A673 (cell line): ENCODE measurements at places on chromosomes 11 and 22. TPM values are rescaled to one million over a fixed set of nuclear protein-coding genes. Genes with fewer than 3 reads are reported as not detected.

DNA sequence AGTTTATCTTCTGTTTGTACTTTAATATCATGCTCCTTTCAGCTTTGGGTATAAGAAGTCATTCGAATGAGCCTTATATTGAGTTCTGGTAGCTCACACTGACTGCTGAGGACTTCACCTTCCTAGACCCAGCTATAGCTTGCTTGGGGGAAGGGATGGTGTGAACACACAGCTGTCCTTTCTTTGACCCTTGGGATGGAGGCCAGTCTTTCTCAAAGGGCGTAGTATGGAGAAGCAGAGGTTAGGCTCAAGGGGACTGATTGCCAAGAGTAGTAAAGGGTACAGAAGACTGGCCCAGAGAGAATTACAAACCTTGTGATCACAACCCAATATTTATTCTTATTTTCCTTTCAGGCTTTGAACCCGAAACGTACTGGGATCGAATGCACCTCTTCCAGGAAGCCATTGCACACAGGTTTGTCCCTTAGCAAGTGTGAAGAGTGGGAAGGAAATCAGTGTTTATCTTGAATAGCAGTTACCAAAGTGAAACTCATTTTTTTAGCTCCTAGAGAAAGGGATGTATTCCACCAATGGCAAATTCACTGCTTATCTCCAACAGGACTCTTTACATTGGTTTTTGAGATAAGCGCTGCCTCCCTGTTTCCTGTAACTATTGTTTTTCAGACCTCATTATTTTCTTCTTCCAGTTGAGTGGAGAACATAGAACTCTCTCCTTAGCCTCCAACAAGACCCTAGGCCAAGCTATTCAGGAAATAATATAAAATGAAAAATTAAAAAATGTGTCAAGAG, 42.8 kb upstream of the YWHAH start:
- DNase-seq = no peak

DNA sequence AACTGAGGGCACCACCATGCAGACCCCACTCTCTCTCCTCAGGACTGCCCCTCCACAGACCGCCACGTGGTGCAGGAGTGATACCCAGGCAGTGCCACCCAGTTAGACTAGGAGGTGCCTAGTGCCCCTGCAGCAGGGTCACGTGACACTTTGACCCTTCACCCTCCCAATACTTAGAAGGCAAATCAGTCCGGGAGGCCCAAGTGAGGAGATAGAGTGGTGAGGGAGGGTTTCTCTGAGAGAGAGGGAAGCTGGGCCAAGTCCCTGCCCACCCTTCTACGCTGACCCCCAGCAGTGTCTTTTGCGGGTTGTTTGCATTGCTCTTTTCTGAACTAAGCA, 84.6 kb downstream of the BUD13 start:
- DNase-seq = no peak

DNA sequence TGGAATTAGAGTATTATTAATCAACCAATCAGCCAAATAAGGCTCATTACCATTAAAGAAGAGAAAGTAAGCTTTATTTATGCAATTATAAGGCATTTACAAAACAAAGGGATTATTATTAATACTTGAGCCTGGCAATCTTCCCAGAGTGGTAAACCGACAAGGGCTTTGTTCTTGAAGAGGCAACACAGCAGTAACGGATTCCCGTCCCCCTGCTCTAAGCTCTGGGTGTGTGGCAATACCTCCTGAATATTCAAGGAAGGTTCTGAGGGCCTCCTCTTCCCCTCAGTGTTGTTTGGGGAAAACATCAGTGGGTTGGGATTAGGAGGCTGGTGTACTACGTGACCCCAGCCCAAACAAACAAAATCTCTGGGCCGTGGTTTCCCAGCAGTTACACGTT, 176.5 kb downstream of the TENM4 start:
- DNase-seq = peak; percentile 66

DNA sequence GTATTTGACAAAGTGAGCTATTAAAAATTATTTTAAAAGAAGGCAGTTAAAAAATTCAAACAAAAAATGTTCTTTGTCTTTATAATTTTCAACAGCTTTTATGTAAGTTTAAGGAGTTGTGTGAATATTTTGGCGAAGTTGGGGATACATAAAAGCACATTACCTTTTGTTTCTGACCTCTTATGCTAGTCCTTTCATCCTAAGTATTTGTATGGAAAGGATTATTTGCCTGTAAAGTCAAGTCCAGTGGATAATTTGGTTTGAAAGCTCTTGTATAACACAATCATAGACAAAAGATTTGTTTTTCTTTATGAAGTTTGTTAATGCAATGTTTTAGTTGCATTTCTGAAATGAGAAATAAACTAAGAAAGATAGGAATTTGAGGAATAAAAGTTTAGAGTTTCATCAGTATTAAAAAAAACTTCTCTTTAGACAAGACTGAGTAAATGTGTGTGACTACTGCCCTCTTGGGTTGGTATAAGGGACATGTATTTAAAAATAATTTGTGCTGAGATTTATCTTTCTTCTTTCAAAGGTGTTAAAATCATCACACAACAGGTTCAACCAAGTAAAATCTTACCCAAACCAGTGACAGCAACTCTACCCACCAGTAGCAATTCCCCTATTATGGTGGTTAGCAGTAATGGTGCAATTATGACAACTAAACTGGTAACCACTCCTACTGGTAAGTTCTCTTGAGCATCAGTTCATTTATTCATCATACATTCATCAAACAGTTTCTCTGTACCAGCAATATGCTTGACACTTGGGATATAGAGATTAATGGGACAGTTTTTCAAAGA, 68.2 kb downstream of the EMSY start:
- DNase-seq = peak; percentile 52

IGLL1 gene
- total RNA-seq = not detected in 2 replicates

DNA sequence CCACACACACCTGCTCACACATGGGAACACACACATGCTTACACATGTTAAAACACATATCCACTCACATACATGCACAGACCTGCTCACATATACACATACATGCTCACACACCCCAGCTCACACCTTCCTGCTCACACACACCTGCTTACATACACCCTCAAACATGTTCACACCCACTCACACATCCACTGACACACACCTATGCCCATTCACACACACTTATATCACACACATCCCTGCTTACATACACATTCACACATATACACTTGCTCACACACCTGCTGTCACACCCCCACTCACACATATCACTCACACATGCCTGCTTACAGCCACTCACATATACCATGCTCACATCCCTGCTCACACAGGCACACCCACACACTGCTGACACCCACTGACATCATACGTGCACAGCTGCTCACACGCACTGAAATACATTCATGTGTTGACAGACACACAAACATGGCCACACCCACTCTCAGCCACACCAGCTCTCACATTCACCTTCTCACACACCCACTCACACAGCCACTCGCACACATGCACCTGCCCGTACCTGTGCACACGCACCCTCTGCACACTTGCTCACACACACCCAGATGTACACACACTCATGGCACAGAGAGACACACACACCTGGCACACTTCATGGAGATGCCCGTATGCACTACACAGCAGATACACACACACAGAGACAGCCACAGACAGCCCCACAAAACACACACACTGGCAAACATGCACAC, 5.7 kb upstream of the MYBPC3 start:
- no peak for DNase-seq

GRCh38 chr11:109405671-109406070, 16.3 kb upstream of the C11orf87 start:
- no peak for DNase-seq

DNA sequence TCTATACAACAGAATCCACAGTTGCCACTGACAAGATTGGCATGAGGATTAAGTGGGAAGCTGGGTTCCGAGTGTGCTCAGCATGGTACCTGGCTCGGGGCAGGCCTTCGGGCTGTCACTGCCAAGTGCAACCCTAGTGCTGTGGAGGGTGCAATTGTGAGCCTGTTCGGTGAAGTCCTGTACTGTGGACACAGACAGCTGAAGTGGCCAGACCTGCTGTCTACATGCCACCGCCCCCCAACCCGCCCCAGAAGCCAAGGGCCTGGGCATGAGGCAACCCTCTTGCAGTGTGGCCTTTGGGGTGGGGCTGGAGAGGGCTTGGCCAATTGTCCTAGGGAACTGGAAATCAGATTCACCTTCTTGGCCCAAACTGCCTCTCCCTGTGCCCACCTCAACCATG, 15.6 kb upstream of the SHISAL1 start:
- DNase-seq = no peak

GRCh38 chr11:17905477-17905876, 107.4 kb downstream of the SERGEF start:
- DNase-seq = no peak

DNA sequence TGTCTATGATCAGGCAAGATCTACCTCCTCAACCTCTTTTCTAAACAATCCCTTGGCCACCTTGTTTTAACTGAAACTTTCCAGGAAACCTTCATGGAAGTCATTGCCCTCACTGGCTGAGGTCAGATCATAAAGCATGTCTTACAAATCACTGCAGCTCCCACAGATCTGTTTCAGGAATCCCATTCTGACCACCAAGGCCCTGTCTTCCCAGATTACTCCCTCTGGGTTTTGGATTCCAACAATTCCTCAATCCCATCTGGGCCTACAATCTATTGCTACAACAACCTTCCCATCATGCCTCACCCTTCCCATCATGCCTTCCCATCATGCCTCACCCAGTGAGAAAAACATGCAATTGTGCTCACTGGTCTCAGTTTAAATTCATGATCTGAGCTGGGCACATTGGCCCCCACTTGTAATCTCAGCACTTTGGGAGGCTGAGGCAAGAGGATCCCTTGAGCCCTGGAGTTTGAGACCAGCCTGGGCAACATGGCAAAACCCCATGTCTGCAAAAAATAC, 15.9 kb downstream of the ADAMTS15 start:
- DNase-seq = no peak

DNA sequence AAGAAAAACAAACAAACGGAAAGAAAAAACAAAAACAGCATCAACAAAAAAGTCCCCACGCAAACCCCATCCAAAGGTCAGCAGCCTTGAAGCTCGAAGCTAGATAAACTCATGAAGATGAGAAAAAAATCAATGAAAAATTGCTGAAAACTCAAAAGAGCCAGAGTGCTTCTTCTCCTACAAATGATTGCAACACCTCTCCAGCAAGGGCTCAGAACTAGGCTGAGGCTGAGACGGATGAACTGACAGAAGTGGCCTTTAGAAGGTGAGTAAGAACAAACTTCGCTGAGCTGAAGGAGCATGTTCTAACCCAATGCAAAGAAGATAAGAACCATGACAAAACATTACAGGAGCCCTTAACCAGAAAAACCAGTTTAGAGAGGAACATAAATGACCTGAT, 18.4 kb upstream of the FTH1 start:
- DNase-seq = no peak

OR6A2 gene
- not detected in 2 replicates for total RNA-seq
